HT-29 (cell line): ENCODE measurements at places on chromosomes 16 and 17.

GRCh38 chr17:50458270-50458669 lies 10.4 kb downstream of the CHAD start:
- no peak for DNase-seq

- peak; percentile 89 for DNase-seq
Observed at GRCh38 chr17:40499551-40500189, 1.8 kb downstream of the TNS4 start.

DNA sequence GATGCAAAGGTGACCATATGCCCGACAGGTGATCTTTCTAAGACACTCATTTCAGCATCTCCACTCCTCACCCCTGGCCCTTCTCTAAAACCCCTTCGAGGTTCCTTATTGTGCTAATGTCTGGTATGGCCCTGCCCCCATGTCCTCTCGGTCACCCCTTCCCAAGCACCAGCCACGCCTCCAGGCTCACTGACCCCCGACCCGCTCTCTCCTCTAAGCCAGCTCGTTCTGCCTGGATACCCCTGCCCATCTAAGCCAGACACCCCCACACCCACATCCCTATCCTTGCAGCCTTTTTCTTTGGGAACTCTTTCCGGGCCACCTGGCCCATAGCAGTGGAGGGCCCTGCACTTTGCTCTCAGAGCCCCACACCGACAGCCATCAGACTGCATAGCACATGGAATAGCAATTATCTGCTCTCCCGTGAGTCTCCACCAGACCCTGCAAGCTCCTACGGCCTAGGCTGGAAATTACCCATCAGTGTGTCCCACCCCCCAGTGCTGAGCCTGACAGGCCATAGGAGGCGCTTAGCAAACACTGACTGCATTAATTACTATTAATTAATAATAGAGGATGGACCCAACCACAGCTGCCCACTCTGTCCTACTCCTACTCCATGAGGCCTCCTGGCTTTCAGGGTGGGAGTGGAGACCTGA lies 176.7 kb downstream of the TMEM132E start:
- no peak for DNase-seq

DNA sequence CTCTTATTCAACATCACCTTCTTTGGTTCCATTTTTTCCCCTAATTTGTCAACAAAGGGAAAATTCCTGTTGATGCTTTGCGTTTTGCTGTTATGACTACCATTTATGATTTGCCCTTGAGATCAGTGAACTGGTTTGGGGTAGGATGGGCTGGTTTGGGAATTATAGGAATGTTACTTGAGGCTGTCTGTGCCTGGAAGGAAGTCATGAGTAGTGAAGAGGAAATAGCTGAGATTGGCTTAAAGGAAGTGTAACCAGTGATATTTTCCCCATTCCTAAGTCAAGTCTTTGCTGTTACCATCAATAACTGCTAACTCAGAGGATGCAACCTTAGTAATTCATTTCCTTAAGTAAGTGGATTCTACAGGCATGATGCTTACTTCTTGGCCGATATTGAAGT lies 179.2 kb downstream of the MAP2K6 start:
- DNase-seq = no peak

DNA sequence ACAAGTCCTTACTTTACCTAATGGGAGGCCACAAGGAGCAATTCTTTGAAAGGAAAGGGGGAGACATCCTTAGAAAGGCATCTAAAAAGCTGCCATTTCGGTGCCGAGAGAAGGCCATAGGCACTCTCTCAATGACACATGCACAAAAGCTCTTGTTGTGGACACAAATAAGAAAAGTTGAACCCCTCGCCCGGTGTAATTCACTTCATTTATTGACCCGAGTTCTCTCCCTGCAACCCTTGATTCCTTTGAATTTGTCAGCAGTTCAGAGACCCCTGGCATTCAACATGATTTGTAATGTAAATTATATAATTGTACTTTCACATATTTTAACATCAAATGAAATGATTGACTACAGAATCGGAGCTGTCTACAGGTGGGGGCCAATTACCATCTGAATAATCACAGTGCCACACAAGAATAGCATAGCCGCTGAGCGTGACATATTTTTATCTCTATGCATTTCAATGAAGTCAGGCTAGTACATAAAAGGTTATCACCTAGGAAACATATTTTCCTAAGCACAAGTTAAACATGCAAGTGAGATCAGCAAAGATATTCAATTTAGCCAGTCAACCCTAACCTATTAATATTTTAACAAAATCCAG lies 66.7 kb downstream of the IRX6 start:
- DNase-seq = no peak

DNA sequence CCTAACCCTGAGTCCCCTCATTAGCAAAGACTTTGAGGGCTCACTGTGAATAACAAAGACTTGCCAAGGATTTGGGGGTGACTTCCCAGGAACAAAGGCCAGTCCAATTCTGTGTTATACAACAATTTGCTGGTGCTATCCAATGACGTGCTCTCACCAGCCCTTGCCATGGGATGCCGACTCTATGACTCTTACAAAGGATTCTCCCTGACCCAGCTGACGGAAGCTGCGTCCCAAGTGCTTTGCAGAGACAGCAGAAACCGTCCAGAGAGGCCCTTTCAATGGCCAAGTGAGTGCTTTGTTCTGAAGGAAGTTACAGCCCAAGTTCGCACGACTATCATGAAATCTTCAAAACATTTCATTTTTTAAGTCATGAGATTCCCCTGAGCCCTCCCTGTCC lies 345.3 kb upstream of the TNRC6C start:
- no peak for DNase-seq

- DNase-seq = no peak
Observed at GRCh38 chr17:44956998-44957981, 9.7 kb upstream of the KIF18B start.

GRCh38 chr17:29560316-29560715 lies 6.5 kb downstream of the ABHD15 start:
- no peak for DNase-seq

- DNase-seq = no peak
Observed at GRCh38 chr17:29524692-29525091, 42.1 kb downstream of the ABHD15 start.

DNA sequence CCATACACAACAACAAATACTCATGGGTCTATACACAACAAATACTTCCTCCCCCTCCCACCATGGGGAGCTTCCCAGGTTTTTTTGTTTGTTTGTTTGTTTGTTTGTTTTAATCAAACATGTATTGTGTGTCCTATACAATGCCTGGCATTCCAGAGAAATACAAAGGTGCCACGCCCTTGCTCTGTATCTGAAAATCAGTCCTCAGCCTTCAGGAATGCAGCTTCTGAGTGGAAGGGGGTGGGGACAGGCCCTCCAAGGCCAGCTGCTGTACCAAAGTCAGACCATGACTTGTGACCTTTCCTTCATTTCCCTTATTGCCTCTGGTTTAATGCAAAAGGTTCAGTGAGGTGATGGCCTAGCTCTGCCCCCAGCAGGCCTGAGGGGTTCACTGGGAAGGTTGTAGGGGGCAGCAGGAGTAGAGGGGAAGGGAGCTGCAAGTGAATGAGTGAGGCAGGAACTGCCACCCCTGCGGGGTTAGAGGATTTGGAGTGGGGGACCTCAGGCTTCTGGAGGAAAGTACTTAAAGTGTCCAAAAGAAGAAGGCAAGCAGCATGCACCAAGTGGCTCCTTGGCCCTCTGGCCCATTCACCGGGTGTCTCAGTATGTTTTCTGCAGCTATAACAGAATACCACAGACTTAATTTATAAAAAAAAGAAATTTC lies 105.2 kb downstream of the CLEC16A start:
- no peak for DNase-seq

DNA sequence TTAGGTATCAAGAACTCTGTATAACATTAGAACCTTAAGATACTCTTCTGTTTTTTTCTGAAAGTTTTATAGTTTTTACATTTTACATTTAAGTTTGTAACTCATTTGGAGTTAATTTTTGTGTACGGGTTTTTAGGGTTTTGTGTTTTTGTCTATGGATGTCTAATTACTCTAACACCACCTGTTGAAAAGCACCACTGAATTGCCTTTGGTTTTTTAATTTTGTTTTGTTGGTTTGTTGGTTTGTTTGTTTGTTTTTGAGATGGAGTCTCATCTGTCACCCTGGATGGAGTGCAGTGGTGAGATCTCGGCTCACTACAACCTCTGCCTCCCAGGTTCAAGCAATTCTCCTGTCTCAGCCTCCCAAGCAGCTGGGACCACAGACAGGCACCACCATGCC lies 29.8 kb upstream of the ZNF629 start:
- no peak for DNase-seq

GRCh38 chr16:2977440-2977839 lies 2.8 kb downstream of the PKMYT1 start:
- DNase-seq = no peak

DNA sequence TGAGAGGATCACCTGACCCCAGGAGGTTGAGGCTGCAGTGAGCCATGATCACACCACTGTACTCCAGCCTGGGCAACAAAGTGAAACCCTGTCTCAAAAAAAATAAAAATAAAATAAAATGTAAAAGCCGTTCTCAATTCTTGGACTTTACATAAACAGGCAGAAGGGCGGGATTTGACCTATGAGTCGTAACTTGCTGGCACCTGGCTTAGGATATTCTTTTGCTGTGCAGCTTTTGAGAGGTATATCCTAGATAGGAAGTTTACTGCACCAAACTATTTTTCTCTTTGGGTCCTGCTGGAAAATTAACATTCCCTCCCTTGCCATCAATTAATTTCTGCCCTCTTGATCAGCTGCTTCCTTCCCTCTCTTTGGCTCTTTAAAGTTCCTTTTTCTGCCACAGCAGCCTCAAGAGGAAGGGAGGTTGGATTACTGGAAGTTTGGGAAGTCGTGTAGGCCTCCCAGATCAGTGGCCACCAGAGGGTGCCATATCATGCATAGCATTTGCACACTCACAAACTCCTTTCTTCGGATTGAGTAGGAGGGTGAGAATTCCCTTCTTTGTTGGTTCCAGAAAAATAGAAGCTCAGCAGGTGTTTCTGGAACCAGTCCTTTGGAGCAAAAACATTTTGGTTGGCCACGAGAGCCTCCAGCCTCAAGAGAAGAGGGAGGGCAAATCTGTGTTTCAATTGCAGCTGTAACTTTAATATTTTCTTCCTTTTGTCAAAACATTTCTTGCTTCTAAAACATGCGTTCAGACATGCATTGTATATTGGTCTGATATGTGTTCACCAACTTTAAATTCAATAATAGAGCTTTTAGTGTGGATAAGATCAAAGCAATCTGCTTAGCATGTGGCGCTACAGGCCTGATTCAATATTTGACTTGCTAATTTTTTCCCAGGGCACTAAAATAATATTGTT lies 147.3 kb downstream of the CCDC182 start:
- DNase-seq = peak; percentile 87

GRCh38 chr17:27348196-27348595 lies 54.3 kb downstream of the WSB1 start:
- DNase-seq = no peak

DNA sequence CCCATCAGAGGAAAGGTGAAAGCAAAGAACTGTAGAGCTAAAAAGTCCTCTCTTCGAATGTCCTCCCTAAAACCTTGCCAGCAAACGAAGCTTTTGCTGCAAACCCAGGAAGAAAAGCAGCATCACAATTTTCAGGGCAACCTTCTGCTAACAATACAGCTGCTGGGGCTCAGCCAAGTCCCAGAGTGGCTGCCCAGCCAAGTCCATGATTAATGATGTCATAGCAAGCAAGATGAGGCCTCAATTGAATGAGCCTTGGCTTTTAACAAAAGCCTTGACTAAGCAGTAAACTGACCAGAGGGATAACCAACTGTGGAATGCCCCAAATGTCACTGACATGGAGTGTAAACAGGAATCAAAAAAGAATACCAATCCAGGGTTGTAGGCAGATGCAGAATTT lies 342.7 kb downstream of the PMP22 start:
- no peak for DNase-seq

GRCh38 chr17:17140590-17140980 lies 65.5 kb downstream of the PLD6 start:
- no peak for DNase-seq

- no peak for DNase-seq
Observed at GRCh38 chr16:844638-845350, 44.3 kb upstream of the GNG13 start.

GRCh38 chr16:22191532-22192260 lies 14.4 kb upstream of the EEF2K start:
- DNase-seq = peak; percentile 63

DNA sequence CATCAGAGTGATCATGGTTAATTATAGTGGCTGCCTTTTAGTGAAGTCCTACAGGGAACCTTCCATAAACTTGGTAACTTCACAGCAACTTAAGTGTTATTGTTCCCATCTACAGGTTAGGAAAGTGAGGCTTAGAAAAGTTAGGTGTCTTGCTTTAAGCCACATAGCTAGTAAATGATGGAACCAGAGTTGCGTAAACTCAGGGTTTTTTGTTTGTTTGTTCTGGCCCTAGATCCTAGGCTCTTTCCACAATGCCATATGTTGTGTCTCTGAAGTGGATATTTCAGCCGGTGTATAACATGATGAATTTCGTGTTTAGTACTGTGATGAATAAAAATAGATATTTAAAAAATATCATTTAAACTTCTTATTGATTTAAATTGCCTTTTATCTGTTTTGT lies 27.6 kb downstream of the DNAH9 start:
- DNase-seq = no peak

GRCh38 chr16:17228048-17228707 lies 242.6 kb downstream of the XYLT1 start:
- no peak for DNase-seq

- peak; percentile 76 for DNase-seq
Observed at GRCh38 chr17:50452630-50453300, 15.9 kb downstream of the CHAD start.

GRCh38 chr17:58786586-58787295 lies 31.1 kb downstream of the PPM1E start:
- DNase-seq = no peak

DNA sequence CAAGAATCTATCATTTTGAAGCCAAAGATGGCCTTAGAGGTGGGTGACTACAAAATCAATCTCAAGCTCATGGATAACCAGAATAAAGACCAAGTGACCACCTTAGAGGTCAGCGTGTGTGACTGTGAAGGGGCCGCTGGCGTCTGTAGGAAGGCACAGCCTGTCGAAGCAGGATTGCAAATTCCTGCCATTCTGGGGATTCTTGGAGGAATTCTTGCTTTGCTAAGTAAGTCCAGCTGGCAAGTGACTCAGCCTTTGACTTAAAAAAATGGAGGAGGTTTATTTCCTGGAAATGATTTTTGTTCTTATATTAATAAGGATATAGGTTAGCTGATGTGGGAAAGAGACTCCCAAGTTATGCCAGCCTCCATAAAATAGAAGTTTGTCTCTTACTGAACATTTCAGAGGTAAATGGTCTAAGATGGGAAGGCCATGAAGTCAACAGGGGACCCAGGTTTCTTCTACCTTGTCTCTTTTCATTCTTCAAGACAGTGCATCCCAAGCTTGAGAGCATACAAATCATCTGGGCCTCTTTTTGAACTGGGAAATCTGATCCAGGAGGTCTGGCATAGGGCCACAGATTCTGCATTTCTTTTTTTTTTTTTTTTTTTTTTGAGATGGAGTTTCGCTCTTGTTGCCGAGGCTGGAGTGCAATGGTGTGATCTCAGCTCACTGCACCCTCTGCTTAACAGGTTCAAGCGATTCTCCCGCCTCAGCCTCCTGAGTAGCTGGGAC lies 19.8 kb upstream of the TANGO6 start:
- DNase-seq = no peak
